ENCODE measurements at places on chromosomes 2 and 18. TPM values are rescaled to one million over a fixed set of nuclear protein-coding genes. Genes with fewer than 3 reads are reported as not detected.

Gene CTDSP1
- total RNA-seq = 150 TPM

- H3K27ac ChIP-seq = peak overlapping the region; percentile 27
- H3K36me3 ChIP-seq = peaks cover 7% of the 10 kb centered on the region
- DNase-seq = peak; percentile 23
- H3K27me3 ChIP-seq = no peaks in the 10 kb centered on the region
Measured at GRCh38 chr2:231399046-231399852, 3.7 kb downstream of the B3GNT7 start.

Gene PER2
- 29.2 TPM for total RNA-seq

- H3K27ac ChIP-seq = no peak overlapping the region
- H3K4me1 ChIP-seq = no peaks in the 10 kb centered on the region
- H3K36me3 ChIP-seq = no peaks in the 10 kb centered on the region
- no peaks in the 10 kb centered on the region for H3K27me3 ChIP-seq
- no peak overlapping the region for H3K4me3 ChIP-seq
Measured at GRCh38 chr2:105087273-105087672, 49.4 kb downstream of the MRPS9 start.

Gene SERPINB7
- not detected for total RNA-seq

DNA sequence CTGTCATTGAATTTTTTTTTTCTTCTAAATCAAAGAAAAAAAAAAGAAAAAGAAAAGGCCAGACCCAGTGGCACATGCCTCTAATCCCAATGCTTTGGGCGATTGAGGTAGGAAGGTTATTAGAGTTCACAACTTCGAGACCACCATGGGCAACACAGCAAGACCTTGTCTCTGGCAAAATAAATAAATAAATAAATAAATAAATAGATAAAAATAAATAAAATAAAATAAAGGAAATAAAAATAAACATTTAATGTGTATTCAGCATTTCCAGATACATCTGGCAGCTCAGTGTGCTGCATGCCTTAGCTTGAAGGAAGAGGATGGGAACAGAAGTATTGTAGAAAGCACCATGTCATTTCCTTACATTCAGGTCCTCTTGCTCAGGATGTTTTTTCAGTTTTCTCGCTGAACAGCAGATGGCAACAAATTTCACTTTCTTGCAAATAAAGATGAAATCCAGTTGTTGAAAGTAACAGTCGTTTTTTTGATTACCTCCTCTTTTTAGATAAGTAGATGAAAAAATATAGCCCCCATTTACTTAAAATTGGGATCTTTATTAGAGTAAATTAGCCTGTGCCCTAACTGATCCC, 25.7 kb upstream of the FAM178B start:
- H3K27ac ChIP-seq = no peak overlapping the region
- H3K4me1 ChIP-seq = no peaks in the 10 kb centered on the region
- no peaks in the 10 kb centered on the region for H3K27me3 ChIP-seq
- no peak for DNase-seq

DNA sequence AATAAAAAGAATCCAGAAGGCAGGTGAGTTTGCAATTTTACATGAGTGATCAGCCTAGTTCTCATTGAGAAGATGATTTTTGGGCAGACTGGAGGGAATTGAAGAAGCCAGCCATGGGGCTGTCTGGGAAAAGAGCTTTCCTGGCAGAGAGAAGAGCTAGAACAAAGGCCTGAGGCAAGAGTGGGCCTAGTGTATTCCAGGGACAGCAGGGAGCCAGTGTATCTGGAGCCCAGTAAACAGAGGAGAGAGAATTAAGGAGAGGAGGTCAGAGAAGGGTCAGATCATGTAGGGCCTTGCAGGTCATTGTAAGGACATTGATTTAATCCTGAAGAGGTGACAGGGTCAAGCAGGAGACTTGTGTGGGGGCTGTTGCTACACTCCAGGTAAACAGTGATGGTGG, 195.8 kb downstream of the SATB2 start:
- no peak overlapping the region for H3K27ac ChIP-seq
- H3K27me3 ChIP-seq = no peaks in the 10 kb centered on the region
- H3K4me3 ChIP-seq = no peak overlapping the region
- H3K4me1 ChIP-seq = no peaks in the 10 kb centered on the region
- DNase-seq = no peak

Gene GALNT14
- 0.45 TPM for total RNA-seq

Gene PELI1
- 34.3 TPM for total RNA-seq

Gene GKN2
- not detected for total RNA-seq

Gene ABCG5
- total RNA-seq = not detected

GRCh38 chr18:41939326-41939725, 15.7 kb upstream of the PIK3C3 start:
- no peaks in the 10 kb centered on the region for H3K27me3 ChIP-seq
- H3K27ac ChIP-seq = no peak overlapping the region
- no peak overlapping the region for H3K4me3 ChIP-seq
- no peak for DNase-seq

DNA sequence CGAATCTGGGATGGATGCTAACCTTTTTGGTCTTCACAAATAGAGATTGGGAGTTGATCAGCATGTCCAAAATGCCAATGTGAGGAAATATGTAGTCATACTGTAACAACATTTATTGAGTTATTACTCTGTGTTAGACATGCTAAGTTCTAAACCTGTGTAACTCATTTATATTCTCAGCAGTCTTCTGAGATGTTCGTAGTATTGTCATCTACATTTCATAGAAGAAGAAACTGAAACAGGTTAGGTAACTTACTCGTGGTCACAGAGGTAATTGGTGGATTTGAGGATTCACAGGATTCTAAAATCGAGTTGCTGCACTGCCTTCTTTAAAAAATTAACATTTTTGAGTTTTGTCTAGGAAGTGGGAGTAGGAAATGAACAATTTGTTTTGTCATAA, 162.1 kb downstream of the UBE2E3 start:
- H3K4me3 ChIP-seq = no peak overlapping the region
- DNase-seq = no peak
- H3K36me3 ChIP-seq = no peaks in the 10 kb centered on the region
- no peak overlapping the region for H3K27ac ChIP-seq
- H3K27me3 ChIP-seq = no peaks in the 10 kb centered on the region

DNA sequence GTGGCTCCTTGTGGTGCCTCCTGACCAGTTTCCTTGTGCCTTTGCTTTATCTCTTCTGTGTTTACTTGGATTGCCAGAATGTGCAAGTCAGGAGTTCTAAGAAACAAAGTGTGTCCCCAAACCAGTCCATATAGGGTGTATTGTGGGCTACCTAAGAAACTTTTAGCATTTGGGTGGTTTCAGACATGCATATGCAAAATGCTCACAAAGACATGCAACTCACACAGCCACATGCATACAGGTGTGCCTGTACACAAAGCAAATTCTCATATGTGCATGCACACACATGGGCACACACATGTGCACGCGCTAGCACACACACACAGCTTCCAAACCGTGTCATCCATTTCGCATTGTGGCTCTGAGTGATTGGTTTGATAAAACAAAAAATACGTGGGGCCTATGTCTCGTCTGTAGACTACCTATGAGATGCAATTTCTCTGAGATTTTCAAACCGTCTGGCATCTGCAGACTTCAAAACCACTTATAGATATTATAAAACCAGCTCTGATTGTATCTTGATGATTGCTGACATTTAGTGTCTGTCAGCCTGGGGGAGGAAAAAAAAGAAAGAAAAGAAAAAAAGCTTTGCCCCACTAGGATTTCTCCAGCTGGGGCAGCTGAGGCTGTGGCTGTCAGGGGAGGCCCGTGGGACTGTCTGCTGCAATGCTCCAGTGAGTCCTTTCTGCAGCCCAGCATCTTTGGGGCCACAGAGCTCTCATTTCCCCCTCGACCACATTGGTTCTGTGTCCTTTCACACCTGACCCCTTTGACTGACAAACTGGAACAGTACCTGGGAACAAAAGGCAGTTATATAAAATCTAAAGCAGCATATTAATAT, 556.1 kb downstream of the CMPK2 start:
- H3K27ac ChIP-seq = no peak overlapping the region
- no peaks in the 10 kb centered on the region for H3K4me1 ChIP-seq
- H3K27me3 ChIP-seq = no peaks in the 10 kb centered on the region
- no peak for DNase-seq

GRCh38 chr2:102968375-102968774, 206.5 kb downstream of the TMEM182 start:
- H3K4me1 ChIP-seq = no peaks in the 10 kb centered on the region
- DNase-seq = no peak
- no peak overlapping the region for H3K4me3 ChIP-seq
- H3K27me3 ChIP-seq = no peaks in the 10 kb centered on the region

DNA sequence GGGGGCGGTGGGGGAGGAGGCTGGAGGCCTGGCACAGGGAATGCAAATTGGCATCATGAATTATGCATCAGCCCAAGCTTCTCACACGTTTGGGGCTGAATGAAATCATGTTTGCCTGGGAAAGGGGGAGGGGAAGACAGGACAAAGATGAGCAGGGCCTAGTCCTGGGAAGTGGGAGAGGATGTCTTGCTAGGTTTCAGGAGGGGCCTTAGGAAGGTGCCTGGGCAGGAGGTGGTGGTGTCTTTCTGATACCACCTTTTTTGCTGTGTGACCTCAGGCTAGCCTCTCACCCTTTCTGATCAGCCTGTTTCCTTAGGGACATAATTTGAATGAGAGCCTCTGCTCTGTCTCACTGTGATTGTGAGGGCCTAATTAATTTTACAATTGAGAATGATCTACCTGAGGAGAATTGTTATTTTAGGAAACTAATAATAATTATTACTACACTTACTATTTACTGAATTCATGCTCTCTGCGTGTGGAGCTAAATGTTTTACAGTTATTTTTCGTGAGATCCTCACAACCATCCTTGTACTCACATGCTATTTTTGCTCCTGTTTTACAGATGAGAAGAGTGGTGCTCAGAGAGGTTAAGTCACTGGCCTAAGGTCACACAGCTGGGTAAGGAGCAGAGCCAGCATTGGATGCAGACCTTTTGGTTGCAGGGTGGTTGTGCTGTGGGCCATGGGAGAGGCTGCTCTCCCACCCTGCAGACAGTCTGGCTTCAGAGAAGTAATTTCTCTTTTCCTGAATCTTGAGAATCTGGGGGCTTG, 39.6 kb downstream of the INHBB start:
- no peak overlapping the region for H3K27ac ChIP-seq
- no peaks in the 10 kb centered on the region for H3K4me1 ChIP-seq
- no peaks in the 10 kb centered on the region for H3K27me3 ChIP-seq
- no peak for DNase-seq
- no peak overlapping the region for H3K4me3 ChIP-seq

Gene SULT1C4
- total RNA-seq = 2.0 TPM

GRCh38 chr2:149122516-149122915, 84.0 kb downstream of the LYPD6B start:
- no peak overlapping the region for H3K27ac ChIP-seq
- no peaks in the 10 kb centered on the region for H3K27me3 ChIP-seq
- no peak overlapping the region for H3K4me3 ChIP-seq
- no peaks in the 10 kb centered on the region for H3K36me3 ChIP-seq

DNA sequence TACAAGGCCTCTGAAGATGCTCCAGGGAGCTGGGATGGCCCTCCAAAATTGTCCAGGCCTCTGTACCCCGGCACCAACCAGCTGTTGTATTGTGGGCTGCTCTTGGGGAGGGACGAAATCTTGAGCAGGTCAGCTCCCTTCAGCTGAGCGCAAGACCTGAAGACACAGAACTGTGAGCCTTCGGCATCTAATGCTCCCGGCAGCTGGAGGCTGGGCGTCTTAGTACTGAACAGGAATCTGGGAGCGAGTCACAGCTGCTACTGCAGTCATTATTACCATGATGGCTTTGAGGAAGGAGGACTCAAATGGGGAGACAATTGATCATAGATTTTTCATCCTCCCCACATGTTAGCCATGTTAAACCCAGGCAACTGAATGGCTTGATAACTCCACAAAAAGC, 83.0 kb upstream of the LTBP1 start:
- no peaks in the 10 kb centered on the region for H3K36me3 ChIP-seq
- DNase-seq = no peak
- no peak overlapping the region for H3K27ac ChIP-seq
- no peak overlapping the region for H3K4me3 ChIP-seq

GRCh38 chr2:28447943-28448792, 47.7 kb upstream of the PLB1 start:
- H3K4me3 ChIP-seq = no peak overlapping the region
- DNase-seq = no peak
- H3K27me3 ChIP-seq = no peaks in the 10 kb centered on the region
- no peaks in the 10 kb centered on the region for H3K4me1 ChIP-seq
- H3K27ac ChIP-seq = no peak overlapping the region

DNA sequence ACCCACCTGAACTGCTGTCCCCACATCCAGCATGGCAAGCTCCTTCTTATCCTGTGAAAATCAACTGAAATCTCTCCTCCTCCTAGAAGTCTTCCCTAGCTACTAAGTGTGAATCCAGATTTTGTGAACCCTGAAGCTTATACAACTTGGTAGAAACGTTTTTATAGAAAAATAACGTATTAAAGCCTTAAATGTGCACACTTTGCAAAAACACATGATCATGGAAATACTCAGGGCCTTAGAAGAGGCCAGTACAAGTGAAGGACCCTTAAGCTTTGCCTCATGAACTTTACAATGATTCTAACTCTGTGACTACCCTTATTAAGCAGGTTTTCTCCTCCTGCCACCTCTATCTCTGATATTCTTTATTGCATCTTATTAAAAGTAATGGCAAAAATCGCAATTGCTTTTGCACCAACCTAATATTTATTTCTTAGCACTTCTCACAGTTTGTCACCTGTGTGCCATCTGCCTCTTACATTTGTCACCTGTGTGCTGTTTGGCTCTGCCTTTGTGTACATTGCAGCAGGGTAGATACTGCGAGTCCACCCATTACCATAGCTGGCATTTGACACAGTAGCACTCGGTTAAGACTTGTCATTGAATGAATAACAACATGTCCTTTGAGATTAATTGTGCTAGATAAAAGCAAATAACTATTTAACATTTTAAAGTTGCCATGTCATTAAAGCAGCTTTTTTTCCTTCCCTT, 42.2 kb downstream of the FRZB start:
- no peaks in the 10 kb centered on the region for H3K4me1 ChIP-seq
- no peaks in the 10 kb centered on the region for H3K27me3 ChIP-seq
- no peak overlapping the region for H3K27ac ChIP-seq
- H3K36me3 ChIP-seq = no peaks in the 10 kb centered on the region
- no peak overlapping the region for H3K4me3 ChIP-seq
- DNase-seq = no peak

- H3K27me3 ChIP-seq = no peaks in the 10 kb centered on the region
- H3K4me1 ChIP-seq = peaks cover 6% of the 10 kb centered on the region
- H3K4me3 ChIP-seq = no peak overlapping the region
- peak overlapping the region; percentile 18 for H3K27ac ChIP-seq
- DNase-seq = no peak
- no peaks in the 10 kb centered on the region for H3K36me3 ChIP-seq
Measured at GRCh38 chr18:50973367-50974126, 5.7 kb downstream of the ELAC1 start.

- DNase-seq = no peak
- peaks cover 4% of the 10 kb centered on the region for H3K4me1 ChIP-seq
- peaks cover 6% of the 10 kb centered on the region for H3K27me3 ChIP-seq
- no peaks in the 10 kb centered on the region for H3K36me3 ChIP-seq
- H3K4me3 ChIP-seq = no peak overlapping the region
Measured at GRCh38 chr2:106892048-106892447, 6.1 kb upstream of the ST6GAL2 start.

- no peaks in the 10 kb centered on the region for H3K4me1 ChIP-seq
- H3K36me3 ChIP-seq = no peaks in the 10 kb centered on the region
- no peak overlapping the region for H3K4me3 ChIP-seq
- H3K27me3 ChIP-seq = no peaks in the 10 kb centered on the region
- no peak for DNase-seq
Measured at GRCh38 chr18:49139766-49140165, 189.0 kb upstream of the SMAD7 start.

GRCh38 chr2:135825550-135826176, 11.3 kb downstream of the LCT start:
- no peaks in the 10 kb centered on the region for H3K4me1 ChIP-seq
- H3K27me3 ChIP-seq = no peaks in the 10 kb centered on the region
- no peak for DNase-seq
- no peak overlapping the region for H3K4me3 ChIP-seq
- H3K36me3 ChIP-seq = no peaks in the 10 kb centered on the region

Gene ANTXR1
- total RNA-seq = 17.0 TPM
